AG04449 (cell line): ENCODE measurements at places on chromosomes 11 and 22.

DNA sequence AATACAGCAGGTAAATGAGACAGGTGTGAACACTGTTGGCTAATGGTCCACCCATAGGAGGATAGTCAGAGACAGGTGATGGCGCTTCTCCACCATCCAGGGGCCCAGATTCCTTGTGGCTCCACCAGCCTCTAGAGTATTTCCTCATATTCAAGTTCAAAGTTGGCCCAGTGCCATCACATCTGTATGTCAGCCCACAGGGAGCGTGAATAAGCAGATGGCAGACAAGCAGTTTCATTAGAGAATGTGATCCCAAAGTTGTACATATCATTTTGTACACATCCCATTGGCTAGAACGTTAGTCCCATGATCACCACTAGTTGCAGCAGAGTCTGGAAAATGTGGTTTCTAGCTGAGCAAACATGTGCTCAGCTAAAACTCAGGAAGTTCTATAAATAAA, 11.0 kb upstream of the CWF19L2 start:
- DNase-seq, result no peak

GRCh38 chr22:27913162-27913741, 5.8 kb downstream of the PITPNB start:
- no peak for DNase-seq

DNA sequence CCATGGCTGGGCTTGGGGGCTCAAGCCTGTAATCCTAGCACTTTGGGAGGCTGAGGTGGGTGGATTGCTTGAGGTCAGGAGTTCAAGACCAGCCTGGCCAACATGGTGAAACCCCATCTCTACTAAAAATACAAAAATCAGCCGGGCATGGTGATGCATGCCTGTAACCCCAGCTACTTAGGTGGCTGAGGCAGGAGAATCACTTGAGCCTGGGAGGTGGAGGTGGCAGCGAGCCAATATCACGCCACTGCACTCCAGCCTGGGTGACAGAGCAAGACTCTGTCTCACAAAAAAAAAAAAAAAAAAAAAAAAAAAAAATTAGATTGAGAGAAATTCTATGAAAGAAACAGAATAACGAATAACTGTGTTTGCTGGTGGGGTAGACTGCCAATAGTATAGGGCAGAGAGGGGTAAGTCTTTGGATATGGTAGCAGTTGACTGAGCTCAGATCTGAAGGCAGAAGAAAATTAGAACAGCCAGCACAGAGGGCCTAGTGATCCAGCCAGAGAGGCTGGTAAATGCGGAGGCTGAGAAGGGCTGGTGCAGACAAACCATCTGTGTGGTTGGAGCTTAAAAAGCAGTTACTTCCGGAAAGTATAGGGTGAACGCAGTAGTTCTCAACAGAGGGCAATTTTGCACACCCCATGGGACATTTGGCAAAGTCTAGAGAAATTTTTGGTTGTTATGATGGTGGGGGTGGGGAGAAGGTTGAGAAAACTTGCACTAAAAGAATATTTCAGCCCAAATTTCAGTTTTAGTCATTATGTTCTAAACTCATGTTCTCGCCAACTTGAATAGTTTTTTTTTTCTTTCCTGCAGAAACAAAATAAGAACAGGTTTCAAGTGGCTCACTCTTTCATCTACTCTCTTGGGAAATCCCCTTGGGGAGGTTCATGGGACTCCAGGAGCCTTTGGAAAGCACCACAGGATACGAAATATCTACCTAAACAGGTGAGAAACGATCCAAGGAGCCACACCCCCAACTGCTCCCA, 1.6 kb upstream of the HORMAD2 start:
- DNase-seq, result no peak

GRCh38 chr11:128803449-128804245, 63.4 kb downstream of the KCNJ1 start:
- no peak for DNase-seq

DNA sequence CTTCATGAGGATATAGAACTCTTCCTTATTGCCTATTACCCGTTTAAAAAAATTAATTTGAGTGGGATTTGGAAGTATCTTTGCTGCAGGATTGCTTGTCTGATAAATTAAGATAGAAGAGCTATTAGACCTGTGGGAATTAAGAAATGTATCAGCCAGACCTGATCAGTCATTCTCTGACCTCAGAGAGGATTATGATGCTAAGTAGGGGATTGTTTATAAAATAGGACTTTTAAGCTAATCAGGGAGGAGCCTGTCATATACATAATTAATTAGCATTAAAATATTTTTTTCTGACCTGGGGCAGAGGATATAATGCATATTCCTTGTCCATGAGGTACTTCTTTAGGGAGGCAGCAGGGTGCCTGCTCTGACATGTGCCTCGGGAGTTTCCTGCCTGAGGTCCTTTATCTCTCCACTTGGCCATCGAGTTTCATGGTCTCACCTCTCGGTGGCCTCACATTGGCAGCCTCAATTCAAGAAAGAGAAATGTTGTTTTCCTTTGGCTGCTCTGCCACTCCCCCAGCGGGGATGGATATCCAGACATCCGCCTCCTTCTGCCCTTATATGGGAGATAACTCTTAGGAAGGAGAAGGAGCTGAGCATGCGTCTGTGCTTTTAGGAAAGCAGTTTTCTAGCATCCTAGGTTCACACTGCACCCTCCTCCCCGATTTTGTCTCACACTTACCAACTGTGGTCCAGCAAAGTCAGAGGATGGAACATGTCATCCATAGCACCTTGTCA, 41.1 kb downstream of the DIXDC1 start:
- DNase-seq, result no peak

DNA sequence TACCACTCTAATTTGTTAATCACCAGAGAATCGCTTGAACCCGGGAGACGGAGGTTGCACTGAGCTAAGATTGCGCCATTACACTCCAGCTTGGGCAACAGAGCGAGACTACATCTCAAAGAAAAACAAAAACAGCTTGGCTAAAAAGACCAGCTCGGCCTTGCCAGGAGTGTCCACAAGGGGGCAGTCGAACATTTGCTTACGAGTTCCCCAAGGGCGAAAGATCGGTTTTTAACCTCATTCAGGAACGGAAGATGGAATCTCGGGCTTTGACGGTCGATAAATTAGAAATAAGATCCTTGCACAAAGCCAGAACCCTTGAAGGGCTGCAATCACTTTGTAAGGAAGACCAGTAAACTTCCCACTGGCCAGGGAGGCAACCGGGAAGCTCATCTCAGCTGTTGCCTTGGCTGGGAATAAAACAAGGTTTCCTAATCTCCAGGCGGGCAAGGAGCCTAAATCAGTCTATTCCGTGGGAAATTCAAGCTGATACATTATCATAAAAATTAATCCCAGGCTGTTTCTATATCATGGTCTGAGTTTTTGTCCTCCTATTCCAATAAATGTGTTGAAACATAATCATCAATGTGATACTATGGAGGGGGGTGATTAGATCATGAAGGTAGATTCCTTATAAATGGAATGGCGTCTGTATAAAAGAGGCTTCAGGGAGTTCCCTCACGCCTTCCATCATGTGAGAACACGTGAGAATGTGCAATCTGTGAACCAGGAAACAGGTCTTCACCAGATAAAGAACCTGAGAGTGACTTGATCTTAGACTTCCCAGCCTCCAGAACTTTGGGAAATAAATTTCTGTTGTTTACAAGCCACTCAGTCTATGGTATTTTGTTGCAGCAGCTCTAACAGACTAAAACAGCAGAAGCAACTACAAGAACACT, 14.9 kb upstream of the SLC29A2 start:
- no peak for DNase-seq

GRCh38 chr22:26979294-26979693, 321.9 kb downstream of the MIAT start:
- no peak for DNase-seq

GRCh38 chr11:116829525-116830183, at the start of gene APOC3:
TSS of gene APOC3 (plus strand) at chr11:116829907. CDS start at chr11:116830583, 676 bp downstream.
- no peak for DNase-seq

DNA sequence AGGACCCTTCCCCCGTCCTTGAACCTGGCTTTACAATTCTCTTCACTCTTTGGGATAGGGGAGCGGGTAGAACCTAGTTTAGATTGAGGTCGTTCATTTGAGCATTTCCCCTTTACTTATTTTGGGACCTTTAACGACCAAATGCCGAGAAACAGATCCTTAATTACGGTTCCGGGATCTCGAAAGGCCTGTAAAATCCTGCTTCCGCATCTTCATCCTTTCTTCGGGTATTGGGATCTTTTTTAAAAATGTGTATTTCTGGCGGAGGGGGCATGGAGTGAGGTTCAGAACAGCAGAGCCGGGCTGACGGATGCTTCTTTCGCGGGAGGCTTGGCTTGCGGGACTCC, 395 bp upstream of the HIPK3 start:
- no peak for DNase-seq

- no peak for DNase-seq
Observed at GRCh38 chr11:121448431-121448941, 3.6 kb upstream of the SORL1 start.

GRCh38 chr22:48198489-48199459, 1436.3 kb downstream of the TBC1D22A start:
- DNase-seq, result no peak

- DNase-seq, result no peak
Observed at GRCh38 chr11:18611196-18611595, 11.6 kb downstream of the MISFA start.

- DNase-seq, result no peak
Observed at GRCh38 chr22:42817556-42817955, 39.5 kb downstream of the ARFGAP3 start.

DNA sequence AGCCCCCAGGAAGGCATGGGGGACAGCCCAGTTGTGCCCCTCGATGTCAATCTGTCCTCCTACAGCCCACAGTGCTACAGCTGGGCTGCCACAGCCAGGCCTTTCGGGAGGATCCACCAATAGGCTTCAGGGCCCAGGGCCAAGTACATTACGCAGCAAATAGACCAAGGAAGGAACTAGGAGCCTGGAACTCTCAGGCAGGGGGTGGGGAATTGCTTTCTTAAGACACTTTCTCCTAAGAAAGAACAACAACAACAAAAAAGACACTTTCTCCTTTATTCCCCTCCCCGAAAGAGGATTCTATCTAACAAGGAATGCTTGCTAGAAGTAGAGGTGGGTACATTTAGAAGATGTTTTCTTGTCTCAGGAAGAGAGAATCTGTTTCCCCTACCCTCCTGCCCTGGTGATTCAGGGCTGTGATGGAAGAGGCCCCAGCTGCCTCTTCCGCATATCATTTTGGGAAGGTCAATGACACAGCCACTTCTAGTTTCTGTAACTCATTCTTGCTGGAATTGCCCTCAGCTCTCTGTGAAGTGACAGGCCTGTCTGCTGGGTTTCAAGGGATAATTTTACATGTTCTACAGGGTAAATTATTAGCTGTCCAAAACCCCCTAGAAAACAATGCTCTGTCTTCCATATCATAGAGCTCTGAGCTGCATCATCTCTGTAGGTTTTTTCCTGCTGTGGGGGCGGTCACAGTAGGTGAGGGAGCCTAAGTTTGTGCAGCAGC, 6.0 kb upstream of the MALAT1 start:
- DNase-seq, result no peak

- no peak for DNase-seq
Observed at GRCh38 chr11:122099374-122100036, 16.5 kb downstream of the BLID start.

DNA sequence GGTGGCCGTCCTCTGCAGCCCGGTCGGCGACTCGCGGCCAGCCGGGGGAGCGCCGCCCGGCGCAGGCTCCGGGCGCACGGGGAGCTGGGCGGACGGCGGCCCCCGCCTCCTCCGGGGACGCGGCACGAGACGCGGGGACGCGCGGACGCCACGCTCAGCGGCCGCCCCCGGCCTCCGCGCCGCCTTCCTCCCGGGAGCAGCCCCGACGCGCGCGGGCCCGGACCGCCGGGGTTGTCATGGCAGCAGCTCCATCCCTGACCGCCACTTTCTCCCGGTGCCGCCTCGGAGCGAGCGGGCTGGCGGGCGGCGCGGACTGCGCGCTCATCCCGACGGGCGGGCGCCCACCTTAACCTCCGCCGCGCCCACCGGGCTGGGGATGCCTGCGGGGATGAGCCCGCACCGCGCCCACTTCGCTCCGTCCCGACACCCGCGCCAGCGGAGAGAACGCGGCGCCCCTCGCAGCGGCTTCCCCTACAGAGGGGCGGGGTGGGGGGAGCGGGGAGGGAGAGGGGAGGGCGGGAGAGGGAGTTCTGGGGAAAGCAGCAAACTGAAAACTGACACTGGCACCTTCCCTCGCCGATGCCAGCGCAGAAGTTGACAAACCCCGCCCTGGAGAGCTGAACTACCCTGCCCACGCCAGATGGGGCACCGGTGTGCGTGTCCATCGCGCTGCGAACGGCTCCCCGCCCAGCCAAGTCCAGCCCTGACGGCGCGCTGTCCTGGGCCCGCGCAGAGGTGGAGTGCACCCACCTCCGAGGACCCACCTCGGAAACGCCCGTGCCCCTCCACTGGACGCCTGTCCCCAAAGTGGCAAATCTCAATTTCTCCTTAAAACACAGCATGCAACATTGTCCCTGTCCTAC, 588.4 kb downstream of the OPCML start:
- DNase-seq, result no peak

DNA sequence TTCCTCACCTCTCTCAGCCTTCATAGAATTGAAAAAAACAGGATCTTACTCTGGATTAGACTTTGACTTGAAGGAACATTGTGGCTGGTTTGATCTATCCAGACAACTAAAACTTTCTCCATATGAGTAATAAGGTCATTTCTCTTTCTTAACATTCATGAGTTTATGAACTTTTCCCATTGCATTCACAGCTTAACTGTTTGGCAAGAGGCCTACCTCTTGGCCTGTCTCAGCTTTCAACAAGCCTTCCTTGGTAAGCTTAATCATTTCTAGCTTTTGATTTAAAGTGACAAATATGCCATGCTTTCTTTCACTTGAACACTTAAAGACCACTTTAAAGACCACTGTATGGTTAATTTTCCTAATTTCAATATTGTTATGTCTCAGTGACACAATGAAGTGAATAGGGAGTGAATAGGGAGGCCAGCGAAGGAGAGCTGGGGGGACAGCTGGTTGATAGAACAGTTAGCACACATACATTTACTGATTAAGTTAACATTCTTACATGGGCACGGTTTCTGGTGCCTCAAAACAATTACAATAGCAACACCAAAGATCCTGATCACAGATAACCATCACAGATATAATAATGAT, 17.0 kb downstream of the IMMP1L start:
- DNase-seq, result no peak

- DNase-seq, result no peak
Observed at GRCh38 chr11:64007160-64007628, 21.0 kb downstream of the OTUB1 start.

DNA sequence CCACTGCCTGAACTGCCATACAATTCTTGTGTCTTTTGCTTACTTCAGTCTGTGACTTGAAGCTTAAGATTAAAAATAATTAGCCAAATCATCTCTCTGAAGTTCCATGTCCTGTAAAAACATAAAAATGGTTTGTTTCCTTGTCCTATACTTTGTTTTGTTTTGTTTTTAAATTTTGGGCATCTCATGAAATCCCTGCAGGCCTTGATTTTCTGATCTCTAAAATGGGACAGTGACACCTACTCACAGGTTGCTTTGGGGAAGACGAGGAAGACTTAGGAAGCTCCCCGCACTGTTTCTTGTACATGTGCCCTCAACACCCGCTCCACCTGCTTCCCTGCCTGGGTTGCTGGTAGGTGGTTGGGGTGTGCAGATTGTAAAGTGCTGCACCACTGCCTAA, 38.9 kb downstream of the TSPAN18 start:
- no peak for DNase-seq

- DNase-seq, result no peak
Observed at GRCh38 chr11:70507466-70508230, 109.3 kb downstream of the CTTN start.
